CD4-positive, CD25-positive, alpha-beta regulatory T cell (primary cell): ENCODE measurements at places on chromosomes 3 and 15. TPM values are rescaled to one million over a fixed set of nuclear protein-coding genes. Genes with fewer than 3 reads are reported as not detected.

FETUB gene
- not detected for polyA plus RNA-seq

CACNA2D2 gene
- polyA plus RNA-seq = 0.24 TPM

GABRA5 gene
- not detected for polyA plus RNA-seq

MINAR1 gene
- not detected for polyA plus RNA-seq

CPLX3 gene
- polyA plus RNA-seq = not detected

DLEC1 gene
- polyA plus RNA-seq = 0.09 TPM

STRA6 gene
- polyA plus RNA-seq = not detected

GOLGA6L7 gene
- polyA plus RNA-seq = not detected

MUC13 gene
- polyA plus RNA-seq = not detected

ZNF620 gene
- polyA plus RNA-seq = 3.8 TPM

ZNF385D gene
- polyA plus RNA-seq = not detected

DNA sequence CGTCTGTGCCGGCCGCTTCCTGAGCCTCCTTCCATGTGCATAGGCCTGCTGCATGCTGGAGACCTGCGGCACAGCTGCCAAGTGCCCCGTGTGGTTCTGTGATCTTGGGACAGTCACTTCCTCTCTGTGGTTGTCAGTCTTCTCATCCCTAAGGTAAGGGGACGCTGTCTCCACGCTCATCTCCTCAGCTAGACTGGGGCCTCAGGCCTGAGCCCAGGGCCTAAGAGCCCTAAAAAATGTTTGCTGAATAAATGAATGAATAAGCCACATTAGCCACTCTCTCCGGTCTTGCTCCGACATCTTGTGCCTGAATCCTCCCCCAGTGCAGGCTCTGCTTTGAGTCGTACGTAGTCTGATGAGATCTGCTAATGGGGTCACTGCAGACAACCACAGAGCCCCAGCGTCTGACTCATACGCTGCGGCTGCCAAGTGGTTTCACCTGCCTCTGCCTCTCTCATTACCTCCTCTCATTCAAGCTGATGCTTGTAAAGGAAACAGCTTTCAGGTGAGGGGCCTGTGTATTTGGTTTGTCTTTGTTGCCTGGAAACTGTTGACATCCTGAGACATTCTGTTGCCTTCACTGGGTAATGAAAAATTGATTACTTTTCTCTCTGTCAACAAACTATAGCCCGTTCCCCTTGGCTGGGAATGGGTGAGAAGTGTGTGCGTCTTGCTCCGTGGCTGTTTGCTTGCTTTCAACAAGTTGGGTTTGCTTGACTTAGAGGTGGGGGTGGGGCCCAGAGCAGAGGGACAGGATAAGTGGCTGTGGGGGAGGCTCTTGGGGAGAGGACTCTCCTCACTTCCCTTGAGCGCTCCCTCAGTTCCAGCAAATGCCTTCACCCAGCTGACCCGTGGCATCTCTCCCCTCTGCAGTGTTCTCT lies 15.9 kb downstream of the RPLP1 start:
- DNase-seq = peak; percentile 79

- no peak for DNase-seq
Observed at GRCh38 chr3:186014866-186015265, 77.1 kb upstream of the TRA2B start.

DNA sequence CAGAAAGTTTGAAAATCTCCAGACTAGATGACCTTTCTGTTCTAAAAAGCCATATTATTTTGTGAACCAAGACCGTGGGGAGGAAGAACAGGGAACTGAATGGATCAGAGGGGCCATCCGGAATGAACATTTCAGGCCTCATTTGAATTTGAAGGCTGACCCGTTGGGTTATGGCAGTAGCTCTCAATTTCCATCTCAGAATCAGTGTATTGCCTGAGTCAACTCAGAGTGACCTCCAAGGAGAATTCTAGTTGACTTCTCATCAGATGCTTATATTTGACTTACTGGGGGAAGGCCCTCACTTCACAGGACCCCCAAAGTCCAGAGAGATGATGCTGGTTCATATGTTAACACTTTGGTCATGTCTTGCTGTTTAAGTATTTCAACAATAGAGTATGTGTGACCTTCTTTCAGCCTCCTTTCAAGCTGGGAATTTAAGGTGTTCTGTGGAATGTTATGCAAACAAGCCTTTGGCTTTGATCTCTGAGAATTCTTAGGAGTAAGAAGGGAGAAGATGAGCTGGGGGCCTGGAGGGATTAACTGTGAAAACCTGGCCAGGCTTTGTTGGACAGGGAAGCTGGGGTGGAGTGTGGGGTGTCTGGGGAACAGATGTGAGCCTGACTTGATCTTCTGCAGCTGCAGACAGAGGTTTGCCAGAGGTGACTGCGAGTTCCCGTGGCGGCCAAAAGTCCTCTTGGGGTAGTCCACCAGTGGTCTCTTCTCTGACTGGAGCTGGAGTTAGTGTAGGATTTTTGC lies 111.2 kb upstream of the RGMA start:
- DNase-seq = no peak

DNA sequence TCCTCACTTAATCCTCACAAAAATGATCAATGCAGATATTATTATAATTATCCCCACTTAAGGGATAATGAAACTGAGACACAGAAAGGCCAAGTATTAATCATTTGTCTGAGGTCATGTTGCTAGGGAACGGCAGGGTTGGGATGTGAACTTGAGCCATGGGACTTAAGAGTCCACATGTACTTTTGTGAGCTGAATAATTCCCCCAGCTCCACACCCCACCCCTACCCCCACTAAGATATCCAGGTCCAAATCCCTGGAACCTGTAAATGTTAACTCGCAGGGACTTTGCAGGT lies 290.5 kb upstream of the GADL1 start:
- DNase-seq = no peak

DNA sequence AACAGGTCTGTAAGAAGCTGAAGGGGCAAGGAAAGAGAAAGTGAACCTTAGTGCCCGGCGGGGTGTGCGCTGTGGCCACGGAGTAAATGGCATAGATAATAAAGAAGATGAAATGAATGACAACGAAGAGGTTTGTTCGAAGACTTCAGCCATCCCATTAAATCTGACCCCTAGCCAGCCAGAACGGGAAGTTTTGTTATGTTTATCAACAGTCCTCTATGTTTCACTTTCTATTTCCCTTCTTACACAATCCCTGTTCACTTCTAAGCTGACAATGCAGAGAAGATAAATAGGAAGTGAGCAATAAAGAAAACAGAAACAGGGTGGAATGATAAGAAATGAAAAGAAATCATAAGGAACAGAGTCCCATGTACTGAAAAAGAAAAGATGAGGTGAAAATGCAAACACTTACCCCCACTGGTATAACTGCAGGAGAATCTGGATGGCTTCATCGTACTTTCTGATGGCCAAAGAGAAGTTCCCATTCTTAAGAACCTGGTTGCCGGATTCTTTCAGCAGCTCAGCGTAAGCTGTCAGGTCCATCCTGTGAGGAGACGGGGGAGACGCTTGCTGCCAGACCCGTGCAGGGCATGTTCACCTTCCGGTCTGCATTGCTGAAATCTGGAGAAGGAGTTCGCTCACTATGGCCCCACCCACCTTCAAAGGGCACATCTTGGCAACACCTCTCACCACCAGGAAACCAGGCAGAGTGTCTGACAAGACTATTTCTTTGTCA lies 36.8 kb downstream of the TRANK1 start:
- peak; percentile 64 for DNase-seq

DNA sequence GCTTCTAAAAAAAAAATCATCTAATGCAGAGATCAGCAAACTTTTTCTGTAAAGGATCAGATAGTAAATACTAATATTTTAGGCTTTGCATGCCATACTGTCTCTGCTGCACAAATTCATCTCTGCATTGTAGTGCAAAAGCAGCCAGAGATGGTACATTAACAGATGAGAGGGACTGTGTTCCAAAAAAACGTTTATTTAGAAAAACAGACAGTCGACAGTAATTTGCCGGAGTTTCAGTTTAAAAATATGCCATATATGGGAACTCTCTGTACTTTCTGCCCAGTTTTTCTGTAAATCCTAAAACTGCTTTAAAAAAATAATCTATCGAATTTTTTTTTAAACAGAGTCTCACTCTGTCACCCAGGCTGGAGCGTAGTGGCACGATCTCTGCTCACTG lies 14.3 kb downstream of the MINDY2 start:
- DNase-seq = no peak

GRCh38 chr15:67051088-67052045 lies 14.0 kb upstream of the SMAD3 start:
- no peak for DNase-seq

DNA sequence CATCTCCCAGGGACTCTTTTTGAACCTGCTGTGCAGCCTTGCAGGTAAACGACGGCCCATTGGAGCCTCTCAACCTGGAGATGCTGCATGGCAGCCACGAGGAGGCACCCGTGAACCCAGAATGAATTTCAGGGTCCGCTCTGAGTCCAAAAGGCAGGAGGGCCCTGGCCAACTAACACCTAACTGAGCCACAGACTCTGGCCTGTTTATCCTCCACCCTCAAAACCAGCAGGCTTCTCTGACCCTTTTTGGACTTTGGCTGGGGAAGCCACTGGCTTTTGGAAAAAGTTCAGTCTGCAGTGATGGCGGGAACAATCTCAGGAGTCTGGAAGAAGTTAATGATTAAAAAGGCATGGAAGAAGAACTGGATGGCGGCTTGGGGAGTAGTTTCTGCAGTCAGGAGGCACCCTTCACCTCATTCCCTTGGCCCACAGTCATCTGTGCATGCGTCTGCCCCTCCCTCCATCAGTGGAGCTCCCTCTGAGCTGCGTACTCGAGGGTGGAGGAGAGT lies 4.1 kb downstream of the PXYLP1 start:
- DNase-seq = no peak

GRCh38 chr15:81612631-81613030 lies 238.6 kb upstream of the TMC3 start:
- DNase-seq = no peak

GRCh38 chr15:70376929-70377691 lies 279.4 kb upstream of the TLE3 start:
- no peak for DNase-seq

- DNase-seq = no peak
Observed at GRCh38 chr3:172648747-172649146, 62.1 kb downstream of the NCEH1 start.

GRCh38 chr15:71431343-71432336 lies 316.4 kb downstream of the THSD4 start:
- no peak for DNase-seq

- DNase-seq = no peak
Observed at GRCh38 chr3:127637546-127637945, 8.6 kb downstream of the PODXL2 start.

DNA sequence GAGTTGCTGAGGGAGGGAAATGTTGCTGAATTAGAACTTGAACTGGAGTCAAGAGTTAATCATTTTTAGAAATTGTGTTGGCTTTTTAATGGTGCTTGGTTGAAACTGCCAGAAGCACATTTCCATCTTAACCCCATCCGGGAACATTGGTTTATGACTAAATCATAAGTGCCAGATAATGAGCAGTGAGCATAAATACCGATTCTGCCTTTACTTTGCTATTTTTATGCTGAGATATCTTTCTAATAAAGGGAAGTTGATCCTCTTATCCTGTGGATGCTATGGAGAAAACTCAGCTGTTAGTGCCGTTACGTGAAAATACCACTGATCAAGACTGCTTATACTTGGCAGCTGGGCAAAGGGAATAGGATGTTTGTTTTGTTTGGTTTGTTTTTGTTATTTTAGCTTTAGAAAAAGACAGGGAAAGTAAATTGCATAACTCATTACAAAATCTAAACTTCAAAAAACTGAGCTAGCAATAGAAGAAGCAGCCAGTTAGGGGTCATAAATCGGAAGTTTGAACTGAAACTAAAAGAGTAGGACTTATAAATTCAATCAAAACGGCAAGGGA lies 813.1 kb downstream of the NAALADL2 start:
- DNase-seq = no peak

GRCh38 chr15:37586011-37586583 lies 348.3 kb upstream of the TMCO5A start:
- no peak for DNase-seq

DNA sequence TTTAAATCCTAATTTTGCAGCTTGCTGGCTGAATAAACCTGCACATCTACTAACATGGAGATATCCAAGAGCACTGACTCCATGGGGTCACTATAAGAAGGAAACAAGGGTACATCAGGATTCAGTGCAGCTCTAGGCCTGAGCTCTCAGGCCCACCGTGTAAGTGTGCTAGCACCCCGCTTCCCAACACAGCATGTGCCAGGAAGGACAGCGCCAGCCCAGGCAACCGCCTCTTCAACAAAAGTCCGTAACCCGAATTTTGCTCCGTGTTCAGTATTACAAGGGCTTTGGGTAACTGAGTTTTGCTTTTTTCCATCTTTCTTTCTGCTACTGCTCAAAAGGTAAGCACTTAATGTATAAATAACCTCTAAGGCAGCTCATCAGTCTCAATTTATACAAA lies 89.8 kb downstream of the LRIG1 start:
- no peak for DNase-seq

GRCh38 chr15:81809543-81809942 lies 236.3 kb downstream of the MEX3B start:
- no peak for DNase-seq

GRCh38 chr3:180973543-180973942 lies 16.0 kb downstream of the DNAJC19 start:
- DNase-seq = no peak

GRCh38 chr3:4765212-4765611 lies 214.0 kb upstream of the BHLHE40 start:
- DNase-seq = no peak

- DNase-seq = no peak
Observed at GRCh38 chr3:159785273-159785708, 203.3 kb upstream of the IL12A start.

- no peak for DNase-seq
Observed at GRCh38 chr3:101244212-101244575, 76.2 kb downstream of the IMPG2 start.

GRCh38 chr3:72580900-72581299 lies 267.3 kb downstream of the SHQ1 start:
- DNase-seq = no peak

- DNase-seq = no peak
Observed at GRCh38 chr3:140453750-140454149, 224.1 kb upstream of the TRIM42 start.

DNA sequence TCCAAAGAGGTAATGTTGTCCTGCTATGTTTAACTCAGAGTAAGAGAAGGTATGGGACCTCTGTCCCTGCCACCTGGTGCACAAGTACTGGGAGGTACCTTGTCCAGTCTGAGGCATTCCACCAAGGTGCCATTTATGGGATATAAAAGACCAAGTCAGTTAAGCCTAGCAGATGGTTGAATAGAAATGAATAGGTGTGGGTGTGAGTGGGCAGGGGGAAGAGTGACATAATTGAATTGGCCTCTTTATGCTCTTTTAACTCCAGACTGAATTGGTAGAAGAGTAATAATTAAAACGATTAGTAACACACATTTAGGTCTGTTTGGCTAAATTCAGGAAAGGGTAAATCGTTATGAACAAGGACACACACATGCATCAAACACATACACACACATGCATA lies 562 bp downstream of the ADGRG7 start:
- no peak for DNase-seq

GRCh38 chr3:101879102-101879501 lies 29.8 kb downstream of the NFKBIZ start:
- DNase-seq = no peak

GRCh38 chr3:59879031-59879581 lies 829.3 kb upstream of the CFAP20DC start:
- DNase-seq = no peak

- DNase-seq = no peak
Observed at GRCh38 chr3:95615592-95616310, 1198.6 kb upstream of the EPHA6 start.

GRCh38 chr3:12503126-12503957 lies 19.1 kb downstream of the TSEN2 start:
- no peak for DNase-seq
